ENCODE measurements at places on chromosomes 2 and 18. TPM values are rescaled to one million over a fixed set of nuclear protein-coding genes. Genes with fewer than 3 reads are reported as not detected.

DNA sequence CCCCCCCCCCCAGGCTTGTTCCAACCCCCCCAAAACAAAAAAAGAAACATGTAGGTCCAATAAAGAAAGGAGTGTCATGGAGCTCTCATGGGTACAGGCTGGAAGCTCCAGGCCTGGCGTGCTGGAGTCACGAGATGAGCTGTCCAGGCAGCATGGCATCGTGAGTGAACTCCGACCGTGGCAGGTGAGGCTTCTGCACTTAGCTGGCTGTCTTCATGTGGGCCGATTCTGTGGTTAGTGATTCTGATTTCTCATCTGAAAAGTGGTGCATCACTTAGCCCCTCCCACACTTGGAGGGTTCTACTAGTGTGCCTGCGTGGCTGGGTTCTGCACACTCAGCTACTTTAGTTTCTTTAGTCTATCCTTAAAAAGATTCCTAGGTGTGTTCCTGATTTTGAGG lies 126.4 kb upstream of the MGAT5 start:
- peak; percentile 80 for DNase-seq

GRCh38 chr2:112579241-112579640 lies 5.2 kb upstream of the CHCHD5 start:
- DNase-seq: no peak

- no peak for DNase-seq
Measured at GRCh38 chr2:127066942-127067341, 40.0 kb downstream of the BIN1 start.

DNA sequence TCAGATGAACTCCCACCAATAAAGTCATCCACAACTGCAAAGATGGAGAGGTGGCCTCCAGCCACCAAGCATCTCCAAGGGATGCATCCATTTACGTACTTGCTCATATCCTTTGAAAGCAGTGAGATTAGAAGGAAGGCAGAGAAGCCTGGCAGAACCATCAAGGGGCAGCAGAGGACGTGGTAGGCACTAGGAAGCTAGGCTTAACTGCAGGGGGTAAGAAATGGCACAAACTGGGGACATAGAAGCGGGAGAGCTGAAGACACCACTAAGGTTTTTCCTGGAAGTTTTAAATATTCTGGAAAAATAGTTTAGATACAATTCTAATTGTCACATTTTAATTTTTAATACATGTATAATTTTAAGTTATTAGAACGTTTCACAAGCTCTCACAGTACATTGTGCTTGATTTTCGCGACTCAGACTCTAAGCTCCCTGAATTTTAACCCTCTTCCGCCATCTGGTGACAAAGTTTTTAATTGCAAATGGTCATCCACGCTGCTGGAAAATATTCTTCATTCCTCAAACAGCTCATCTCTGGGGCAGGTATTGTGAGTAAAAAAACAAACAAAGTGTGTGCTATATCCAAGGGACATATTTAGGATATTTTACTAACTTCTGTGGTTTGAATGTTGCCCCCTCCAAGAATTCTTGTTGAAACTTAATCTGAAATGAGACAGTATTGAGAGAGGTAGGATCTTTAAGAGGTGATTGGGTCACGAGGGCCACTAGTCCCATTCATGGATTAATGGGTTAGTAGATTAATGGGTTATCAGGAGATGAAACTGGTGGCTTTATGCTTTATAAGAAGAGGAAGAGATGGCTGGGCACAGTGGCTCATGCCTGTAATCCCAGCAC lies 1.6 kb upstream of the PSTPIP2 start:
- no peak for DNase-seq

DNA sequence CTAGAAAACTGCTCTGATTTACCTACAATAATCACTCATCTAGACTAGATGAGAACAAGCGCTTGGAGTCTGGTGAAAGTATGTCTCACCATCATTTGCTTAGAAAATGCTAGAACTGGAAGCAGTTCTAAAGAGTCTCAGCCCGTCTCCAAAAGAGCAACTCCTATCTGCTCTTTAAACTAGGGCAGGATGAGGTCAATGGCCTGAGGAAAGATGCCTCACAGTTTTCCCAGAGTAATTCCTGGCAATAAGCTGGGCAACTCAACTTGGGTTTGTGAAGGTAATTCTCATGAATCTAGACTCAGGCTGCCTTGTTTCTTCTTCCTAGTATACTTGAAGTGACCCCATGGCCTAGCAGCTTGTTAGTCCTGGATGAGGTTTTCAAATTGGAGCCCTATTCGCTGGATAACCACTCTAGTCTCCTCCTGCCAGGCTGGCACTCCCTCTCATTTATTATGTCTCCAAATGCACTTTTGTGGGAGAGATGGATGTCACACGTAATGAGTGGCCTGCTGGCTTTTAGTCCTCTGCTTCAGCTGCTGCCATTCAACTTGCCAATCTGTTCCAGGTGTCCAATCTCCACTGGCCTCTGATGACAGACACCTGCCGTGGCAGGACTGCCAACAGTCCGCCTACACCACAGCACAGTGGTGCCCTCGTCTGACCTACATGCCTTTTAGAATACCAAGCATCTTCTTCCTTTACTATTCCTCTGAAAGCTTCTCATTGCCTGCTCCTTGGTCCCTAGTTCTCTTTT lies 80.9 kb downstream of the CABYR start:
- DNase-seq: no peak

DNA sequence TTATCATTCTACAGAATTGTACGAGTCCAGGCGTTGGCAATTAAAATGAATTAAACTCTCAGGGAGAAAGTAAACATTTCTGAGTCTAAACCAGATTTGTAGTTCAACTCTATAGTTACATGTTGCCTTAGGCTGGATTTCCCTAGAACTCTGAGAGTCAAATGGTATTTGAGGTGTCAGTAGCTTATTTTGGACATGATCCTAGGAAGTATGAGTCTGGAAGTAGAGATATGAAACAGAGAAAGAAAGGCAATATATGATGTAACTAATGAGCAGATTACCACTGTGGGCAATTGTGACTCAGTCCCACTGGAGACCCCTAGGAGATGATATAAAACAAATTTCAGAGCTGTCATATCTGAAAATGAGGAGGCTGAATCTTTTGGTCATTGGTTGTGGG lies 199.1 kb upstream of the UBE2E3 start:
- DNase-seq: no peak

GRCh38 chr2:112772322-112772721 lies 7.9 kb upstream of the CKAP2L start:
- no peak for DNase-seq

DNA sequence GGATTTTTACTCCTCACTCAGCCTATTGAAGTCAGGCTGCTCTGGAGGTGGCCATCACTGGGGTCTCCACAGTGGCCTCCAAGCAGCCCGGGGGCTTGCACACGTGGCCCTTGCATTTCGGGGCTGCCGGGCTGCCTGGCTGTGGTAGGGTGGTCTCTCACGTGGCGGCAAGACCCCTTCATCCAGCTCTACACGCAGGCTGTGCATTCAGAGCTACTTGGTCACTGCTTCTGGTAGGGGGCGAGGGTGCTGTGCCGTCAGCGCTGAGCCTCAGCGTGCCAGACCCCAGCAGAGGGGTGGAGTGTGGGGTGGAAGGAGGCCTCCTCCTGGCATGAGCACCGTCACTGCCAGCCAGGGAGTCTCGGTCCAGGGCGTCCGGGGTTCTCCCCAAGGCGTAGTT lies 80.6 kb downstream of the SH3BP4 start:
- DNase-seq: no peak

DNA sequence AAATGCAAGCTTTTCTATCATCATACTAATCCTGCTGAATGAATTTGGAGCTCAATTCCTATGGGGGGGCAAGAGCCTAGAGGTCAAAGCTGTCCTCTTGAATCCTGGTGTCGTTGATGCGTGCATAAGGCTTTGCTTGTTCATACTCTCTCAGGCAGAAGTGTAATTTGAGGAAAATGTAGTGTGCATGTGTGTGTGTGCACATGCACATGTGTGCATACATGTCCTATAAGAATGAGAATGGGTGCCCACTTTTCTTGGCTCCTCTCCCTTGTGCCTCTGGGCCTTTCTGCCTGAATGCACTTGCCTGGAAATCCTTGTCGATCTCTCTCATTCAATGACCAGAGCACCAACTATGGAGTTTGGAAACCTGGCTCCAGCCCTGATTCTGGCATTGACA lies 28.5 kb upstream of the C18orf32 start:
- no peak for DNase-seq

DNA sequence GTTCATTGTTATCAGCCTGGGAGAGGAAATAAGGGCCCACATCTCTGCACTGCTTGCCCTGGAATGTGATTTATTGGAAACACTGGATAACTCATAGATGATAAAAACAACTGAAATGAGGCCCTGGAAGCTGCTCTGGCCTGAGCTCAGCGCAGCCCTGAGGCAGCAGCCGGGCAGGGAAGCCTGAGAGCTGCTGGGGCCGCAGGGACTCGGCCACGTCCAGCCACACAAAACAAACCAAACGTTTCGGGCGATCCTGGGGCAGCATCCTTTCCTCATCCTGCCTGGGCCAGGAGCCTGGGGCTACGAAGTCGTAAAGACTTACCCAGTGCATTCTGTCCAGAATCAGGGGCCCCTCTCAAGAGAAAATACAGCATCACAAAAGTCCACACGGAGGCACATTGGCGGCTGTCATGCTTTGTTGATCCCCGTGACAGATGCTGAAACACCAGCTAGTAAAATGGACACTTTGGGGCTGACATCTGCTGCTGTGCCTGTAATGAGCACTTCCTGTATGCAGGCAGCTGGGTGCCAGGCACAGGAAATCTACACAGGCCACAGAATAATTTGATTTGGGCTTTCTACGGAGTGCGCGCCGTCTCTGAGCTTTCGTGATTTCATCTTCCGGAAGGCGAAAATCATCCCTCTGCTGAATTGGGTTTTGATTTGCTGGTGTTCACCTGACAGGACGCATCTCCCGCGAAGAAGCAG lies 250.6 kb downstream of the EIPR1 start:
- no peak for DNase-seq

DNA sequence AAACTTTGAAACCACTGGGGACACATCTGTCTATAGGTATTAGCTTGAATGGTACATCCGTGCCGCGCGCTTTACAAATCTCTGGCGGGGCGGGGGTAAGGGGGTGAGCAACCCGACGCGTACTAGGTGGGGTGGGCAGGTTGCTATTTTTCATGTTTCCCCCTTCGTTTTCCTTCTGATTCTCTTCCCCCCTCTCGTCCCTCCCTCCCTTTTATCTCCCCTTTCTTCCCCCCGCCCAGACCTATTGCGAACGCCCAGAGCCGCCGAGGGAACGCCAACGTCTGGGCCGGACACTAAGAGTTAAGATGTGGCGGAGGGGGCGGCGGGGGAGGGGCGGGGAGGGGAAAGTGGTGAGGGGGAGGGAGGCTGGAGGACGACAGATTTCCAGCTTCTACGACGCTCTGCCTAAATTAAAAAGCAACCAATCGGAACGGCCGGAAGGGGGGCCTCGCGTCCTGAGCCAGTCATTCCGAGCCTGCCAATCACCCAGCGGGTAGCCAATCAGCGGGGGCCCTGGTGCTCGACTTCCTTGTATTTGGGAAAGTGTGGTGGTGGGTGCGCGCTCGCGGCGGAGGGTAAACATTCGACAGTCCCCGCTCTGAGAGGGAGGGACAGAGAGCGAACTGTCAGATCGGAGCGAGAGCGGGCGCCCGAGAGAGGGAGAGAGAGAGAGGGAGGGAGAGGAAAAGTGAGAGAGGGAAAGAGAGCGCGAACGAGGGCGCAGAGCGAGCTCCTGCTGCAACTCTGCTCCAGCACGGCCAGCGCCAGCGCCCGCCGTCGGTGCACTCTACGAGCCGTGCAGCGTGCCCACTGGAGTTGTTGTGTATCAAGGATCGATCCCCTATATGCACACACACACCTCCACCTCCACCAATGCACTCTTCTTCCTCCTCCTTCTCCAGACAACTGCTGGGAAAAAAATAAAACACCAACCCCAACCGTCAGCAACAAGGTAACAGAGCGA lies at the start of gene POU3F3:
Gene POU3F3 (plus strand): TSS at position 582 of the 964 bp plus-strand sequence. CDS start 1,396 bp downstream, outside the sequence.
- DNase-seq: peak; percentile 64

- DNase-seq: no peak
Measured at GRCh38 chr18:25141886-25142285, 210.1 kb downstream of the ZNF521 start.

- no peak for DNase-seq
Measured at GRCh38 chr2:176418768-176419167, 149.5 kb downstream of the MTX2 start.

DNA sequence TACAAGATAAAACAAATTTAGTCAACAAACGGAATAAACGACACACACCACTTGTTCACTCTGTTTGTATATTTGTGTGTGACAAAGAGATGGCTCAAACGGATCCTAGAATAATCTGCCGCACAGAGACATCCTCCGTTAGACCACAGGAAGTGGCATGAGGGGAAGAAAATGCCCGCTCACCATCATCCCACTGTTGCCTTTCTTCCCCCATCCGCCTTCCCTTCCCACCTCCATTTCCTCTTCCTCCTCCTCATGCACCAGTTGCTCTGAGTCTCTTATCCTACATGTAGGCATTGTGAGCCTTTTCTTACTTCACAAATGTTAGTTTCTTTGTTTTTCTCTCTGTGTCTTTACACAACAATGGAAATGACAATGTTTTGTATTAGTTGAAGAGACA lies 228.5 kb upstream of the SMIM21 start:
- no peak for DNase-seq

DNA sequence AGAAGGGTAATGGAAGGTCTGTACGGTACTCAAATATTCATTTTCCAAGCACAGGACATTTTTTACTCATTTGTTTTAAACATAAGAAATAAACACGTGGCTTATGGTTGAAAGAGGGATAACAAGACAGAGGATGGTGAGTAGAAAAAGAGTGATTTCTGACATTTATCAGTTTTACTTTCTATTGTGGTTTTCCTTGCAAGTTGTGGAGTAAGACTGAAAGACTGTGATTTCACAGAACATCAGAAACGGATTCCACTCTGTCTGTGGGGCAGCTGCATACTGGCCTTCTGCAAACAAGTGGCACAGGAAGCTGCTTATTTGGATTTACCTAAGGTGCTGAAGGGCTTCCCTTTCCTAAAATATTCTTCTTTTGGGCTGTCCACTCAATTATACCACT lies 122.2 kb upstream of the ITGB6 start:
- no peak for DNase-seq

Gene IL1R2
- 4.0 TPM for total RNA-seq

Gene QPCT
- total RNA-seq: 1.6 TPM

Gene EEF1B2
- 601 TPM for total RNA-seq

Gene ARID5A
- total RNA-seq: 3.9 TPM

Gene CHAC2
- total RNA-seq: 1.9 TPM

Gene ASB18
- not detected for total RNA-seq

Gene TDRD15
- total RNA-seq: not detected
